Stimulated activated CD4-positive, alpha-beta T cell treated with anti-CD3 and anti-CD28 coated beads, Interleukin-1b, Interleukin-23, amount 100 ng/mL, for 1 hour (primary cell): ENCODE measurements at places on chromosomes 2 and 18.

DNA sequence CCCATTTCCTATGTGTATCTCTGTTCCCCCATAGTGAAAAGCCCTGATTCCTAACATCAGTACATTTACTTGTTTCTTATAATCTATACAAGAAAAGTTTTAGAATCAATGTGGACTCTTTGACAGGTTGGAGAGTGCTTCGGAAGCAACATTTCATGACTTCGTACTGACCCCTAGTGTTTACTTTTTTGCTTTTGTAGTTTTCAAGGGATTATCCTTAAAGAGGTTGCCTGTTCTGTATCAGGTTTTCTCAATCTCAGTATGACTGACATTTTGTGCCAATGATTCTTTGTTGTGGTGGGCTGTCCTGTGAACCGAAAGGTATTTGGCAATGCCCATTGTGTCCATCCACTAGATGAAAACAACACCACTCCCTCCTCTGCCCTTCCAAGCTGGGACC, 43.3 kb upstream of the SERPINB2 start:
- DNase-seq = no peak

DNA sequence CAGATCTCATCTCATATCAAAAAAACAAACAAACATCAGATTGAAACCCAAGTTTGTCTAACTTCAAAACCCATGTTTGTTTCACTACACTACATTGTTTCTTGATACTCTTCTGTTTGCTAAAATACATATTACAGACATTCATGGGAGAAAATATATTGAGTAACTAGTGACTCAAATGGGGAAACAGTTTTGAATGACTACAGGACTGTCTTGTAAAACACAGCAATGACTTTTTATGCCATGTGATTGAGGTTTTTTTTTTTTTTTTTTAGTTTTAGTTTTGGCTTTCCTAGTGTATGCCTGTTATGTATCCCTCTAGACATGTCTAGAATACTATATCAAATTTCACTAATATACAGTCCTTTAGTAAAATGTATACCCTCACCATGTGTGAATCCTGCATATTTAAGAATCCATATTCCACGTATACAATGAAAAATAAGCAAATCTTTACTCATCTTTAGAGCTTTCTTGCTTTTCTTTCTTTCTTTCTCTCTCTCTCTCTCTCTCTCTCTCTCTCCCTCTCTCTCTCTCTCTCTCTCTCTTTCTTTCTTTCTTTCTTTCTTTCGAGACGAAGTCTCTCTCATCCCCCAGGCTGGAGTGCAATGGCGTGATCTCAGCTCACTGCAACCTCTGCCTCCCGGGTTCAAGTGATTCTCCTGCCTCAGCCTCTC, 46.6 kb upstream of the SERTAD2 start:
- no peak for DNase-seq

DNA sequence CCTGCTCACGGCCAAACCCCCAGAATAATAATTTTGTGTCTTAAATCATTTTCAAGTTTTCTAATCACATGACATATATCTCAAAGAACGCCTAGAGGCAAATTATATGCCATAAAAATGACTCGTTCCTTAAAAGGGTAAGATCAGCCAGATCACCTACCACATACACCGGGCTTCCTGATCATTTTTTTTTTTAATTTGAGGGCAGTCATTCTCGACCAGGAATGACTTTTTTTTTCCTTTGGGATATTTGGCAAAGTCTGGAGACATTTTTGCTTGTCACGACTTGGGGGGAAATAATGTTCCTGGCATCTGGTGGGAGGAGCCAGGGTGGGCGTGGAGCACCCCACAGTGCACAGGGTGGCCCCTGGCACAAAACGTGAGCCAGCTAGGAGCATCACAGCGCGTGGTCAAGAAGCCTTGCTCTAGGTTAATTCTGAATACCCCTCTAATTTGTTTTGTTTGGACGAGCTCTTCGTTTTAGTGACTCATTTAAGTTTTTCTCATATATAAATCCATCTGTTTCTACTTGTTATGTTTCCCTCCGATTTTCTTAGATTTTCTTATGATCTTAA, 94.9 kb downstream of the TWIST2 start:
- DNase-seq = no peak

DNA sequence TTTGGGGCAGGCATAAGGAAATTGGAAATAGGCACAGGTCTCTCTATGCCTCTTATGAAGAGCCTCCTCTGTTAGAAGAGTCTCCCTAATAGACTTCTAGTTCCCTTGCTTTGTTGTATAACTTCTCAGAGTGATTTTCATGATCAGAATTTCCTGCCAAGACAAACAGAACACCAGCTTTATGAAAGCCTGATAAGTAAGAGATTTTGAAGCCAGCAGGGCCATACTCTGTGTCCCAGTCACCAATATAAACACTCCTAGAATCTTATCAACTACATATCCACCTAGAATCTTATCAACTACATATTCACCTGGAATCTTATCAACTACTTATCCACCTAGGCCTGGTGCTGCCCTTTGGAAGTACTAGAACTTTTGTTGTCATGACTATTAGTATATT, 579.5 kb downstream of the ARHGAP15 start:
- no peak for DNase-seq

GRCh38 chr2:148725564-148725963, 81.0 kb downstream of the EPC2 start:
- DNase-seq = no peak

DNA sequence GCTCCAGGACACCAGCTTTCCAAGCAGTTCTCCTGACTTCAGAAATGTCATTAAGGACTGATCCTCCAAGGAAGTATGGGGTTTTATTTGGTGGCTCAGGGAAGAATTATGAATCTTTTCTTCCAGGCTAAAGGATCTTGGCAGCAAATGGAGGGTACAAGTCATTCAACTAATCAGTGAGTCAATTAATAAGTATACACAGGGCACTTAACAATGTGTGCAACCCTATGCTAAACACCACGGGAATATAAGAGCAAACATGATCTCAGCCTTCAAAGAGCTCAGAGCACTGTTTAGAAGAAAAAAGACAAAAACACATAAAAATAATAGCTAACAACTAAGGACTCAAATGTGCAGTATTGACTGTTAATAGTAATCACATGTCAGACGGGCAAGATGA, 234.5 kb downstream of the SETBP1 start:
- DNase-seq = no peak

DNA sequence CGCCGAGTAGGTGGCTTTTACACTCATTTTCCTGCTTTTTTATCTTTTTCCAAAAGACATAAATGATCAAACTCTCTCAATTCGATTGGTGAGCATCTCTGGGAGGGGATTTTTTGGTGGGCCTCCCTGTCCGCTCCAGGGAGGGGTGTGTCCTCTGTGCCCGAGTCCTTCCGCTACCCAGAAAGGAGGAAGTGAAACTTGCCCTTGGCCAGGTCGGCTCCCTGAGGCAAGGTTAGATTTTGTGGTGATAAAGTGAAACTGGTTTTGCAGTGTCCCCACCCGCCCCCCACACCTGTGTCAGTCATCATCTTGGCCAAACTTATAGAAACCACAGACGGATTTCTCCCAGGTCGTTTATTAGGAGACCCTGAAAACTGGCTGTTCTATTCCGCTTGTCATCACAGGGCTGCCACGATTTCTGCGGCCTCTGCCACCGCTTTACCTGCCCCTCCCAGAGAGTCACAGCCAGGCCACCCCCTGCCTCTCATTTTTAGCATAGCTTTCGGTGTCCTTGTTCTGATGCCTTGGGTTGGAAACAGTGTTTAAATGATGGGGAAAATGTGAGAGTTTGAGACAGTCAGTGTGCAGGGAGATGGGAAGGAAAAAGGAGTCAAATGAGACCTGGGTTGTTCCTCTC, 93.6 kb downstream of the SH3BP4 start:
- no peak for DNase-seq

GRCh38 chr2:74979844-74980243, 21.4 kb downstream of the POLE4 start:
- no peak for DNase-seq

GRCh38 chr2:9735335-9735734, 104.5 kb upstream of the YWHAQ start:
- DNase-seq = no peak

GRCh38 chr2:20130821-20131645, 79.6 kb upstream of the LAPTM4A start:
- DNase-seq = no peak

DNA sequence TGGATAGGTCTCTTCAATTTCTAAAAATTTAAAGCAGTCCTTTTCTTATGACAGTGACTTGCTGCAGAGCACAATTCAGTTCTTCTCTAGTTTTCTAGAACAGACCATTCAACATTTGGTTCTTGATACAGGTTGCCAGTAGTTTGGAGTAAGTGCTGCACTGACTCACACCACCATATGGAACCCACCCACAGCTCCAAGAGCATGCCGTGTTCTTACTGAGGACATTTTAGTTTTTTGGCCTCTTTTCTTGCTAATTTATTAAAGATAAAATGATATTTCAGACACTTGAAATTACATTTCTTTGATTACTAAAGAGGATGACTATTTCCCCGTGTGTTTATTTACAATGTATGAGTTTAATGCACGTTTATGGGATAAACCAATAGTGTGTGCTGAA, 120.0 kb downstream of the COL4A4 start:
- no peak for DNase-seq

GRCh38 chr18:56009411-56009810, 421.4 kb upstream of the TCF4 start:
- DNase-seq = no peak

DNA sequence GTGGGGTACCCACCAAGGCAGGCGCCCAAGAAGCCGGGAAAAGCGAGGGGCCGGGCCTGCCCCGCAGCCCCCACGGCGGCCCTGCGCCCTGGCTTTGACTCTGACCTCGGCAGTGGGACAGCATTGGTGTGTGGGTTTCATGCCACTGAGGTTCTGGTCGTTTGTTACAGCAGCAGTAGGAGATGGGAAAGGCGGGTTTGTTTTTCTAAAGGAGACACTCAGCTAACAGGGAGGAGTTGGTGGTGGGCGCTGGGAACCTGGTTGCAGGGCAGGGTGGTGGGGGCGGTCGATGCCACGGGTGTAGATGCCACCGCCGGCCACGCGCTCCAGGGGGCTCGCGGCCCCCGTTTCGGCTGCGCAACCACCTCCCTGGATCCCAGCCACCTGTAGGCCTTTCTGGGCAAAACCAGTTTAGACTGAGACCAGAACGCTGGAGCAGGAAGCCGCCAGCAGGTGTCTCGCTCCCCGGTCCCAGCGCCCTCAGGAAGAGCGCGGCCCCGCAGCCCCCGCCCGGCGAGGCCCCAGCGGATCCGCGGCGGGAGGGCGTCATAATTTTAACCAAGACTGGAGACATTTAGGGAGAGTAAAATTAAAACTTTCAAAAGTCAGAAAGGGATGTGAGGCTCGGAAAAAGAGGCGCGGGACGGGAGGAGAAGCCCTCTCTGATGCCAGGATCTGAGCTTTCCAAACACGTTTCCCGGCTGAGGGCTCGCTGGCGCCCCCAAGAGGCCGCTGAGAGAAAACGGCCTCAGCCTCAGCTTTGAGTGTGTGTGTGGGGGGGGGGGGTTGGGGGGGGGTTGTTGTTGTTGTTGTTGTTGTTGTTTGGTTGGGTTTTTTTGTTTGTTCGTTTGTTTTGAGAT, 17.4 kb downstream of the CIDEA start:
- peak; percentile 39 for DNase-seq

- DNase-seq = no peak
Observed at GRCh38 chr18:42178376-42179080, 223.5 kb downstream of the PIK3C3 start.

- DNase-seq = no peak
Observed at GRCh38 chr2:173986805-173987204, 21.6 kb upstream of the SP3 start.

- DNase-seq = no peak
Observed at GRCh38 chr2:238846378-238846627, 1.6 kb upstream of the TWIST2 start.

DNA sequence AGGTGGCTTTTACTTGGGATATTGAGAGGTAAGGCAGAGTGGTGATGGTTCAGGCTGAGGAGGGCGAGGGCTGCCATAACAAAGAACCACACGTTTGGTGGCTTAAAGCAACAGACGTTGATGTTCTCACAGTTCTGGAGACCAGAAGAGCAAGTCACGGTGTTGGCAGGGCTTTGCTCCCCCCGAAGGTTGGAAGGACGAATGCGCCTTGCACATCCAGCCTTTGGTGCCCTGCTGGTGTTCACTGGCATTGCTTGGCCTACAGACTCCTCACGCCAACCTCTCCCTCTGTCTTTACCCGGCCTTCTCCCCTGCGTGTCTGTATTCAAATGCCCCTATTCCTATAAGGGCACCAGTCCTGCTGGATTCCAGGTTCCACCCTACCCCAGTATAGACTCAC, 125.4 kb downstream of the TPO start:
- DNase-seq = no peak

DNA sequence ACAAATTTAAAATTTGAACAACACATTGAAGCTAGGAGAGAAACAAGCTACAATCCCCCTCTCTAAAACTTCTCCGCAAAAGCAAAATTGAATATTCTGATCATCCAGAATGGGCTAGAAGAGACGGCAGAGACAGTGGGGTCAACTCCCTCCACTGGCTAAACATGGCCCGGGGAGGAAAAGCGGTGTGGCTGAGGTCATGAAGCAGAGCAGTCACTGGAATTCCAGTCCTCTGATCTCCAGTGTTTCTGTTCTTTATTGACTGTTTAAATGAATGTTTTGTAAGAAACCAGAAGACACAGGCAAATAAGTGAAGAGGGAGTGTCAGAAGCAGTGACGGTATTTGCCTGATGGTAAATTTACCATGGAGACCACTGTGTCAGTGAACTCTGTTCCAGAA, 116.2 kb downstream of the GAREM1 start:
- DNase-seq = no peak

DNA sequence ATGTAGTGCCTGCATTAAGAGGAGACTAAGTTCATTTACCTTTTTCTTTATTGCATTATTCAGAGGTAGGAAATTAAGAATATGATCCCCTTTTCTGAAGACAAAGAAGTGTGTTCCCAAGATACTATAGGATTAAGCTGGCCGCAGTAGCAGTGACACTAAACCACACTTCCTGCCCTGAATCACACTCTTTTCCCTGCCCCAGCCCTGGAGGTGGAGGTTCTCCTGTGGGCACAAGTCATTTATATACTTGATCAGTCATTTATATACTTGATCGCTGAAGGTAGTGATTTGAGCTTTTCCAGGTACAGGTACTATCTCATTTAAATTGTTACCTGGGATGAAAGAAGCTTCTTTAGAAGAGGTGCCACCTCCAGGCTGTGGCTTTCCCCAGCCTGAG, 78.6 kb downstream of the ARMC9 start:
- no peak for DNase-seq

- DNase-seq = no peak
Observed at GRCh38 chr2:180722551-180723239, 257.7 kb upstream of the UBE2E3 start.
